ENCODE measurements at places on chromosomes 1 and 21.
A peak's percentile ranks its signal among the peaks of the same experiment; 100 is the strongest.

DNA sequence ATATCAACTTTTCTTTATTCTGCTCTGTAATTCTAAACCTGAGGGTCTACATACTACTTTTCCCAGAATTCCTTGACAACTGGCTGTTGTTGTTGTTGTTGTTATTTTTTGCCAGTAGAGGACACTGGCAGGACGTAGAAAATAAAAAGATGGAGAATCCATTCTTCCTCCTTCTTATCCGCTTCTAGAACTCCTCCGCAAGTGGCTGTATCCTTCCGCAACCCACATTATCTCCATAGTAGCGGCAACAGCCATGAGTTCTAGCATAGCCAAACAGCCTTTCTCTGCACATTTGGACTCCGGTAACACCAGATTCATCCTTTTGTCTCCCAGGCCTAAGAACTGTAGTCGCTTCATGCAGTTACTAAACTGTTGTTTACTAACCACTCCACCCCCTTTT lies 91.1 kb upstream of the CACHD1 start:
- no peak for DNase-seq

- DNase-seq, result no peak
These were observed 13.3 kb downstream of the SMIM12 start for GRCh38 chr1:34846265-34846664.

GRCh38 chr1:43432907-43433306 lies 20.8 kb downstream of the HYI start:
- peak; percentile 31 for DNase-seq

- DNase-seq, result no peak
These were observed 86.0 kb downstream of the PBX1 start for GRCh38 chr1:164644774-164645644.

Measured in RWPE2 (cell line).